Body of pancreas (tissue), 4 donors: ENCODE measurements at places on chromosomes 11 and 22.
A peak's percentile ranks its signal among the peaks of the same experiment; 100 is the strongest.

- DNase-seq = no peak
Measured at GRCh38 chr22:24153959-24154358, 27.3 kb upstream of the SUSD2 start.

DNA sequence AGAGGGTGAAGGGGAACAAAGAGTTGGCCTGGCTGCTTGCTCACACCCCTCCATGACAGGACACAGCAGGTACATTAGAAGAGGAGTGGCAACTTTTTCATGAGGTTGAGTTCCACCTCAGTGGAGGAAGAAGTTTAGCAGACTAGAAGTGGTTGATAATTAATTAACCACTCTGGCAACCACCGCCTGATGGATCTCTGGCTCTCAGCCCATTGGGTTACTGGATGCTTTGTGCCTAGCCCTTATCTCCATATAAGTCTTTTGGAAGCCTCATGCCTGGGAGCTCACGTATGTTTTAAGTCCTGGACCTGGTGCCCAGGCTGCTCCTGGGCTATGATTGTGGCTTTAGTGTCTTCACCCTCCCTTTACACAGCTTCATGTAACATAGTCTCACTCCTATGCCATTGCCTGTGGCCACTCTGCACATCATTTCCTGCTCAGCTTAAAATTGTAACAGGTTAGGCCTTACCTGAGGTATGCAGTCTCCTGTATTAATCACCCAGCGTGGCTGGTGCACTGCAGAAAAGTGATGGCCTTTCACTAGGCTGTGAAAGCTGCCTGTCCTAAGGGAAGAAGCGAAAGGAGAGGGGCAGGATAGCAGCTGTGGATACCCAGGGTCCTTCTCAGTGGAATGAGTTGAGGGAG is 72.7 kb upstream of the CRTAM start:
- no peak for DNase-seq

GRCh38 chr11:92436034-92436920 is 211.7 kb downstream of the FAT3 start:
- DNase-seq = no peak

GRCh38 chr11:109808569-109808968 is 284.6 kb upstream of the ZC3H12C start:
- no peak for DNase-seq

DNA sequence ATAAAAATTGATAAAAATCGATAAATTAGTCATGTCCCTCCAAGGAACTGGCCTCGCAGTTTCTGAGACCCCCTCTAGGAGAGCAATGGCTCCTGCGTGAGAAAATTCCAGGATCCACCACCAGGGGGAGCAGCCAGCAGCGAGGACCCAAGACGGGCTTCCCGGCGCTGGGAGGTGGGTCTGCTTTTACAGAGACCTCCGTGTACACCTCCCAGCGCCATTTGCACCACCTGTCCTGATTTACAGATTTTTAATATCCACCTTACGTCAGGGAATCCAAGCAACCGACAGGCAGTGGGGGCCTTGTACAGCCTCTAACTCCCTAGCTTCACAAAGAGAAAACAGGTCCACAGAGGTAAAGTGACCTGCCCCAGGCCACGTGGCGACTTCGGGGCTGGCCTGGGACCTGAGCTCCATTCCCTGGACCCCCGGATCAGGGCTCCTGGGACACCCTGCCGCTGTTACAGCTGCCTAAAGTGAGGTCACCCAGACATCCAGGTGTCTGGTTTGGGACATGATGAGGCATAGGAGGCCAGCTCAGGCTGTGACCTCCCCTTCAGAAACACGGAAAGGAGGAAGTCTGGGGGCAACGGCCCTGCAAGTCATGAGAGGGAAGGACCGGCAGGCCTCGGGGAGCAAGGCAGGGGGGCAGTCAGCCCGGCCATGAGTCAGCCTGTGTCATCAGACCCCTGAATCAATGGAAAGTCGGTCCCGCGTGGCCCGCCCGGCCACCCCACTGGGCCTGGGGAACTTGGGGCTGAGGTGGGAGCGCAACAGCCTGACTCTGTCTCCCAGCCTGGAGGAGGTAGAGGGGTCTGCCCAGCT is 3.5 kb downstream of the OSM start:
- DNase-seq = peak; percentile 78

DNA sequence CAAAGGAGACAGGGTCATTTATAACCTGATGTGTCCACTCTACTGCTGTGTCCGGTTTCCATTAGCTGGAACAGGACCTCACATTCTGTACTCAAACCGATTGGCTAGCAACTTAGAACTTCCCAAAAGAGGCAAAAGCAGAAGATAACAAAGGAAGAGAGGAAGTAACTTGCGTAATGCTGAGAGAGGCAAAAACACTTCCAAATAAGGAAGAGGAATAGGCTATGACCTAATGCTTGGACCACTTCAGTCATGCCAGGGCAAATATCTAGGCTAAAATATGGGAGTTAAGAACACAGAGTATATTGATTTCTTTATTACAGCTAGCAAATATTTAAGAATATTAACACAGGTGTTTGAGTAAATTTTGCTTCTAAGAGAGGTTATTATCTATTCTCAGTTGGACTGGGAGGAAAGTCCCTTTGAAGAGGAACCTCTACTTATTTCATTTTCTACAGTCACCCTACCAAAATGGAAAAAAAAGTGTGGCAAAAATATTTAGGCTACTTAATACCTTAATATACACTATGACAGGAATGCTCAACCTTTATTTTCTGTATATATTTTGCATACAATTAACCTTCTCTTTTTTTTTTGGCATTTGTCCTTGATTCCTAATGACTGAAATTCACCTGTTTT is 499.8 kb upstream of the CHORDC1 start:
- no peak for DNase-seq

DNA sequence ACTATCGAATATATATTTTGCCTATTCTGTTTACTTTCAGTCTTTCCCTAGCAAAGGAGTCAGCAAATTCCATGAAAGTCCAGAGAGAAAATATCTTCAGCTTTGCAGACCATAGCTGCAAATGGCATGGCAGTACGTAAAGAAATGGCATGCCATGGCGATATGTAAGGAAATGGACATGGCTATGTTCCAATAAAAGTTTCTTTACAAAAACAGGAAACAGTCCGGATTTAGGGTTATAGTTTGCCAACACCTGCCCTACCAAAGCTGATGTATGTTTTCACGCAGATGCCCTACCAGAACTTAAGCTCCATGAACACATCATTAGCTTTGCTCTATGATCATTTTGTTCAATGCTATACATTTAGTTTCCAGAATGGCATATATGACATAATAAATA is 19.5 kb downstream of the KIAA0930 start:
- no peak for DNase-seq

- no peak for DNase-seq
Measured at GRCh38 chr11:118086913-118087768, at the start of gene SMIM35. Gene SMIM35, minus strand, starts transcription at chr11:118086963. Its CDS starts 206 bp downstream, at chr11:118086757.

DNA sequence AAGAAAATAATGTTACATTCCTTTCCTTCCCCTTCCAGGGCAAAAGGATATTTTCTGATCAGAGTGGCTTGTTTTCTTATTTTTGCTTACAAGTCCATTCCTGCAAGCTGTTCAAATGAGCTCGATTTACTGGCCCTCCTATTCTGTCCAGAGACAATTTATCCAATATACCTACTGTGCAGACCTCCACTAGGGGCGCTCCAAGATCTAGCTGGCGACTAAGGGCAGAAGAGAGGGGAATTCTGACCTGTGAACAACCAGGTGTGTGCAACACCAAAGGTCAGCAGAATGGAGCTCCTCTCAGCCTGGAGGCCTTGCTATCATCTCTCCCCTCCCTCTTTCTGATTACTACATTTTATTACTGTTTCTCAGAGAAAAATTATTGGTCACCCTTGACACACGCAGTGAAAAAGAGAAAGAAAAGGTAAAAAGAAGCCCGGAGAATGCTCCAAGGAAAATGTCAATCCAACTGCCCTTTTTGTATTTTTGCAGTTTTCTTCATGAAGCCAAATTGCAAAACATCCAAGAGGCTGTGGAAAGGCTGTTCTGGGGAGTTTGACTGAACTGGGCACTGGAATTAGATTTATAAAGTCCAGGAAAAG is 3.2 kb downstream of the SEZ6L start:
- peak; percentile 53 for DNase-seq

GRCh38 chr11:35721651-35722282 is 59.2 kb downstream of the TRIM44 start:
- no peak for DNase-seq

DNA sequence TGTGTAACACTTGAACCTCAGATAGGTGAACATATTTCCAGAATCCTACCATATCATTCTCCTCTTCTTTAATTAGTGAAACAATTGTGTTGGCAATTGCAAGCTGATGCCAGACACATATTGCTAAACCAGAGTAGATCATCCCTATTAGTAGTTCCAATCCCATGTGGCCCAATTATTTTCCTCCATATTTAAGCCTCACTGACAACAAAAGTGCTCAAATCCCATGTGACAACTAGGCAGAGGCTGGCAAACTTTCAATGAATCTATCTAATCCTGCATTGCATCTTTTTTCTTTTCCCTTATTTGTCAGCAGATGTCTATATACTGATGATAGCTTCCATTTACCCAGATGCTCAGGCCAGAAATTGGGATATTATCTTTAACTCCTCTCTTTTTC is 90.4 kb downstream of the GRIA4 start:
- no peak for DNase-seq

DNA sequence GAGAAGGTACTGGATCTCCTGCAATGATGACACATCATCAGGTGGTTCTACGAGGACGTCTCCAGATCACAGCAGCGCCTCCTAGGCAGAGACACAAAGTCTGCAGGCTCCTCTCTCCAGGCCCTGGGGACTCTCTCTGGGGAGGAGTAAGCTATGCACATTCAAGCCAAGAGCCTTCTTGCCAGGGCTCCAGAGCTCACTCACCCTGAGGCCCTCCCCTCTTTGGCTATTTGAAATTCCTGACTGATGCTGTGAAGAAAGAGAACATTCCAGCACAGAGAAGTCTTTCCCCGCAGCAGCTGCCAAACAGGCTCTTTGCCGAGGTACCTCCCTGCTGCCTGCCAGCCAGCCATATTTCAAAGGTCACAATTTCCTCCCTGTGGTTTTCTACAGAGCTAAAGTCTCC is 204.9 kb downstream of the CSNK2A3 start:
- peak; percentile 76 for DNase-seq

GRCh38 chr11:1815311-1815710 is 19.5 kb upstream of the SYT8 start:
- DNase-seq = no peak

DNA sequence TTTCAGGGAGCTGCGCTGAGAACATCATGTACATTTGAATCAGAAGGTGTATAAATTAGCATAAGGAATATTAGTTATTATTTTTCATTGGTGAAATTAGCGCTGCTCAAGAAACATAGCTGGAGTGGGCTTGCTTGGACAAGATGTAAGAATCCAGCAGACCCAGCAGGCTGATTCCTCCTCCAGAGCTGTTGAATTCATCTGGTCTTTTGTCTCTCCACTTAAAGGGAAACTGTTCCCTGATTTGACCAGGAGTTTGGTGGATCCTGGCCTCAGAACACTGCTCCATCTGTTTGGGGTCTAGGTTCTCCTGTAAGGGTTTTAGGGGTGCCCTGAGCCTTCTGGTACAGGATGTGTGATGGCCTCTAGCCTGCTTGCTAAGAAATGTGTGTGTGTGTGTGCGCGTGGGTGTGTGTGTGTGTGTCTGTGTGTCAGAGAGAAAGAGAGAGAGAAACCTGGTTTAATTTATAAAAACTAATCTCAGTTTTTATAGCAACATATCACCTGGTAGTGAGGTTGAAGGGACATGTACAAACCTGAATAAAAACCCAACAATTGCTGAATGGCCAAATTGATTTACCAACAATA is 8.3 kb upstream of the SORL1 start:
- DNase-seq = no peak

GRCh38 chr11:69949327-69949726 is 128.8 kb upstream of the ANO1 start:
- peak; percentile 70 for DNase-seq

DNA sequence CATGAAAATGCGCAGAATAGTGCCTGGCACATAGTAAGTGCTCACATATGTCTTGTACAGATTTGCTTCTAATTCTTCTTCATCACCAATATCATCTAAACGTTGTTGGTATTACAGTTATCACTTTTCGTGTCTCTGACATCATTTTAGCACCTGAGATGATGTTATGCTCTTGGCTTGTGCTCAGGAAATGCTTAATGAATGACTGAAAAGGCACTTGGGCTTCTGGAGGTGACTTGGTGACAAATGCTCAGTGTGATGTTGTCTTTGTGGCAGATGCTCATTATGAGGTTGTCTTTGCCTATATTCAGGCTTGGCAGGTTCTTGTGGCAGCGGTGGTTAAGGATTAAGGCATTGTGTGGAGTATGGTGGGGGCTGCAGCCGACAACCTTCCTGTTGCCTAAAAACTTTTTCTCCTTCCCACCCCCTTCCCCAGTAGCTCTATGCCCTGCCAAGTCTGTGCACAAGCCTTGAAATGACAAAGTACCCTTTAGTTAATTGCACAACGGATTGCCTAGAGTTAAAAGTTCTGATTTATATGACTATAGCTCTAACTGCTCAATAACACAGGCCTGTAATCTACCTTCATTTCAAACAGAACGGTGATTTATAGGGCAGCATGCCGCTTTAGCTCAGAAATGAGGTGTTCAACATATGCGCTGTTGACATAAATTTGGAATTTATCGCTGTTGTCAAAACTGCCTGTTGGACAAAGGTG is 82.5 kb downstream of the ZBTB16 start:
- DNase-seq = no peak

DNA sequence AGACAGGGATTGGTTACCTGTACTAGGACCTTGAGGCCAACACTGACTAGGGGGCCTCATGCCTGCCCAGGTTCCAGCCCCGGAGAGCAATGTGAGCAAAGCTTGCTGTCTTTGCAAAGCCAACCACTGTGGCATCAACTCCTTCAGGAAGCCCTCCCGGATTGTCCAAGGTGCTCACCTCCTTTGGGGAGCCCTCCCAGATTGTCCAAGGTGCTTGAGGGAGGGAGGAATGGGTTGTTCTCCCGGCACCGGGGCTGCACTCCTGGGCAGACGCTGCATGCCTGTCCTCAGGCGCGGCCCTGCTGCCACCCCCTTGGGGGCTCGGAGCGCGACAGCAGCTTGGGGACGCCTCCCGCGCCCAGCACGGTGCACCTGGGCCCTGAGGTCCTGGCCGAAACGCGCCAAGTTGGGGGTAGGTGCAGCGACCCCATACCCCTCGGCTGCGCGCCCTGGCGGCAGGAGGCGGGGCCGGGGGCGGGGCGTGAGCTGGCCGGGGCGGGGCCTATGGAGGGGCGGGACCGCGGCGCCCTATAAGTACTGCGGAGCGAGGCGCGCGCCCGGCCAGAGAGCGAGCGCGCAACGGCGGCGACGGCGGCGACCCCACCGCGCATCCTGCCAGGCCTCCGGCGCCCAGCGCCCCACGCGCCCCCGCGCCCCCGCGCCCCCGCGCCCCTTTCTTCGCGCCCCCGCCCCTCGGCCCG is at the start of gene CD81:
Gene CD81 (plus strand): TSS at position 560 of the 701 bp plus-strand sequence. CDS start 240 bp downstream, outside the sequence.
- DNase-seq = peak; percentile 59

- no peak for DNase-seq
Measured at GRCh38 chr11:35800970-35801953, 138.7 kb downstream of the TRIM44 start.

DNA sequence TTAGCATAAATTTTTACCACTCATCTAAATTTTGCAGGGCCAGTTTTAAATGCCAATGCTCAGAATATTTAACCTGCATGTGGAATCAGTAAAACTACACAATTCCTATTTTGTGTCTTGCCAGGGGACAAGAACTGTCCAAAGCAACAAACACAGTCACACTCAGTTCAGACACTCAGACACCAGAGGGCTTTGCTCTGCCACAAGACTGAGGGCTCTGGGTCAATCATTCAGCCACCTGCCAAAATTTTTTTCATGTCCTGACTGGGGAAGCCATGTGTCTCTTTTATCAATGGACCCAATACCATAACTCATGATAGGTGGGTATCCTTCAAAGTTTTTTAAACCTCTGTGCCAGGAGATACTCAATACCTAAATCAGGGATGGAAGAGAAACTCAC is 304.0 kb upstream of the ANO3 start:
- no peak for DNase-seq

- no peak for DNase-seq
Measured at GRCh38 chr11:72703267-72704008, 29.2 kb upstream of the PDE2A start.
